Natural killer cell treated with Interleukin-12 subunit alpha and Interleukin-12 subunit beta and Interleukin-15 and Interleukin-18, amount 100 ng/mL, for 72 hours (primary cell): ENCODE measurements at places on chromosomes 3 and 15.

GRCh38 chr3:9036404-9037131 lies 73.3 kb upstream of the RAD18 start:
- DNase-seq = no peak

- no peak for DNase-seq
Measured at GRCh38 chr15:44971036-44971435, 14.5 kb downstream of the TERB2 start.

GRCh38 chr3:1583044-1583443 lies 490.2 kb downstream of the CNTN6 start:
- no peak for DNase-seq

- DNase-seq = no peak
Measured at GRCh38 chr3:136802481-136802996, 16.4 kb upstream of the SLC35G2 start.

DNA sequence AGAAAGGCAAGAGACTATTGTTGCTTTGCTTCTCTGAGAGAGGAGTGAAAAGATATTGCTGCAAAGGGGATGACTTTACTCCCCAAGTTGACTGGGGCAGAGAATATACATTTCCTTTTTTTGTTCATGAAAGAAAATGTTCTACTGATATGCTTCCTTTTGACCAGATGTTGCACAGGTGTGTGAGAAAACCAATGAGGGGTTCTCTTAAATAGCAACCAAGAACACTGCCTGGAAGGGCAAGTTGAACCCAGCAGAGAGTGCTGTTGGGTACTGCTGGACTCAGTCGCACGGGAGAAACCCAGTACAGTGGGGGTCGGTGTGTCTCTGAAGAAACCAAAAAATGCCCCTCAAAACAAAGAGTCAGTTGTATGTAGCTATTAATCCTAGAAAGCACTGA lies 101.2 kb downstream of the CHST2 start:
- no peak for DNase-seq

DNA sequence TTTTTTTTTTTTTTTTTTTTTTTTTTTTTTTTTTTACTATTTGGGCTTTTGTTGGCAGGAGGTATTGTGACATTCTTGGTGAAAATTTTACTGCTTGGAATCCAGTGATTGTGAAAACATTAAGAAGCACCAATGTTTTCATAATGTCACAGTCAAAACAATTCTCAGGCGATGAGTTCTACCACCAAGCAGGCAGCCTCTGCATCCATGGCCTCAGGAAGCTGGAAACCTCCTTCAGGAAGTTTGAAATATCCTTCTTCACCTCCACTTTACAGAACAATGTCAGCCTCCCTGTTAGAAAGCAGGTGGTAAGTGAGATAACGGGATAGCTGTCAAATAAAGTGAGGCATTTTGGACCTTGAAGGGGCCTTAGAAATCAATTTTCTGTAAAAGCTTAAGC lies 98.3 kb downstream of the MEX3B start:
- no peak for DNase-seq

DNA sequence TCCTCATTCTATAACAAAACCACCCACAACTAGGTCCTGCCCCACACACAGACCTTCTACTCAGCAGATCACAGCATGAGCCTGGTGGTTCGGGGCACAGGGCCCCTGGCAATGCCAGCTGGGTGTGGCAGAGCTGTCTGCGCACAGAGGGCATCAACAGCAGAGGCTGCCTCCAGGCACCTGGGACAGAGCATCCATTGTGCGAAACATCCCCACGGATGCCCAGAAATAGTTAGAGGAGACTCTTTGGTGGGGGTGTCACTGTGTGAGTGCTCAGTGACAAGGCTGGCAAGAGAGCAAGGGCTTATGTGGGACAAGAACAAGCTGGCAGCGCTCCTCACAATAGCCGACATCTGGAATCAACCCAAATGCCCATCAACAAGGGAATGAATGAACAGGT lies 487.4 kb upstream of the PROK2 start:
- no peak for DNase-seq
